ENCODE measurements at places on chromosomes 4 and X.
A peak's percentile ranks its signal among the peaks of the same experiment; 100 is the strongest.

DNA sequence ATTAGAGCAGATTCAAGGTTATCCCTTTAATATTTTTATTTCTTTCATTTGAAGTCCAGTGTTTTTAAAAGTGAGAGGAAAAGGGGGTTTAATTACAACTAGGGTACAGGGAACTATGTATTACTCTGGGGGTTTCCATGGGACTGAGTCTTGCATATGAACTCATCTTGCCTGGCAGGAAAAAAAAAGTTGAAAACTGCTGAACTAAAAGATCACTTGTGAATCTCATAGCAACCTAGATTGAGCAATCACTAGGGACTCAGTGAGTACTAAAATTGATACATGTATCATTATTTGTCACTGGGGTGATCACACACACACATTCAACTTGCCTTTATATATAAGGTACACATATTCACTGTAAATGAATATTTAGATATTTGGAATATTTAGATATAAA, 180.7 kb upstream of the SFRP2 start:
- no peak for DNase-seq

GRCh38 chr4:8176547-8177399, 18.2 kb upstream of the ABLIM2 start:
- DNase-seq = no peak

DNA sequence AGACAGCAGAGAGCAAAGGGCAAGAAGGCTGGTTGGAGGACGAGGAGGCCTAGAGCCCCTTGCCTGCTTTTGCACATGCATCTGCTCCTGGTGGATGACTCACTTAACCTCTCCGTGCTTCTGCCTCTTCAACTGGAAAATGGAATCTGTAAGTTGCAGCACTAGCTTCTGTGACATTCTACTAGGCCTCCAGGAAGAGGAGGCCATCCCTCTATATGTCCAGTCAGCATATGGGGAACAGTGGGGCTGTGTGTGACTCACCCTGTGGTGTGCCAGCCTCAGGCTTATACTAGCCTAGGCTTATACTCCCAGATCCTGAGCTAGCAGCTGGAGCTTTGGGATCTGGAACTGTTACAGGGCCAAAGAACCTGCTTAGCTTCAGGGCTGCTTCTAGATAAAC, 36.0 kb downstream of the RTL9 start:
- DNase-seq = no peak

GRCh38 chr4:154366956-154367355, 124.6 kb downstream of the DCHS2 start:
- no peak for DNase-seq

DNA sequence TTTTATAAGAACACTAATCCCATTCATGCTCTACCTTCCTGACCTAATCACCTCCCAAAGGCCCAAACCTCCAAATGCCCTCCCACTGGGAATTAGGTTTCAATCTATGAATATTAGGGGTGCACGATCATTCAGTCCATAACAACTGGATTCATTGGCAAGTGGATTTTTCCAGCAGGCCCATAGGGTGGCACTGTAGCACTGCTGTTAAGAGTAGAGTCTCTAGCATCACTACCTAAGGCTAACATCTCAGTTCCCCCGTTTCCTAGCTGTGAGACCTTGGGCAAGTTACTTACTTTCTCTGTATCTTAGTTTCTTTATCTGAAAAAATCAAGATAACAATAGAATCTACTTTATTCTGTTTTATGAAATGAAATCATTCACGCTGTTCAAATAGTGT, 315.8 kb downstream of the STIM2 start:
- DNase-seq = no peak

- peak; percentile 40 for DNase-seq
Observed at GRCh38 chrX:56726605-56727004, 2.4 kb upstream of the NBDY start.

- no peak for DNase-seq
Observed at GRCh38 chr4:83771113-83771705, 235.3 kb downstream of the GPAT3 start.

DNA sequence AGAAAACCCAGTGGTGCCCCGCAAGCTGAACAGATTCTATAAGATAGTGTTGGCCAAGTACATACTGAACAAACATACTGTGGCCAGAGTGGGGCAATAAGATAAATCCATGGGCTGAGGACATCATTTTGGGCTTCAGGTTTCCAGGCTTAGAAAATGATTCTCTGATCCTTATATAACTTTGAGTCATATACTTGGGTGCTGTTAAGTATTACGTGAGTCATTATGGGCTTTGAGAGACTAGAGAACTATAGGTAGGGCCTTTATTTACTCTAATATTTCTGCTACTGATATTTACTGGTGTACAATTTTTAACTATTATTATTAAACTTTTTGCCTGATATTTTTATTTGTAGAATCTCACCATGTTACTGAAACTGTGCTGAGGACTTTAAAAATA, 586.1 kb downstream of the CENPC start:
- no peak for DNase-seq

DNA sequence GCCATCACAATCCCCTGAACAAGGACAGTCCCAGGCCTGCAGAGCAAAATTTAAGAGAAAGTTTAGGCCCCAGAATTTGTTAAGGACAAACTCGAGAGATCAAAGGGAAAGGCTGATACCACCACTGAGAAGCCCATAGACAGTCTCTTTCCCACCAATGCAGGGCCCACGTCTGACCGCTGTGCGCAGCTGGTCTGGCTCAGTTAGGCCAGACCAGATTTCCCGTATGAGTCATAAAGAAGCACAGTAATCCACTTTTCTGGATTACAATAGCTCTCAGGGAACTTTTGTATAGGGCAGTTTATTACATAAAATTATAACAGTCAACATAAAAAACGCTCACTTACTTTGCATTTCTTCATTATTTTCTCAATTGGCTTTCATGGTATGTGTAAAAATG, 259.5 kb downstream of the RCHY1 start:
- DNase-seq = no peak

- no peak for DNase-seq
Observed at GRCh38 chr4:153639833-153640802, 44.0 kb upstream of the TLR2 start.

DNA sequence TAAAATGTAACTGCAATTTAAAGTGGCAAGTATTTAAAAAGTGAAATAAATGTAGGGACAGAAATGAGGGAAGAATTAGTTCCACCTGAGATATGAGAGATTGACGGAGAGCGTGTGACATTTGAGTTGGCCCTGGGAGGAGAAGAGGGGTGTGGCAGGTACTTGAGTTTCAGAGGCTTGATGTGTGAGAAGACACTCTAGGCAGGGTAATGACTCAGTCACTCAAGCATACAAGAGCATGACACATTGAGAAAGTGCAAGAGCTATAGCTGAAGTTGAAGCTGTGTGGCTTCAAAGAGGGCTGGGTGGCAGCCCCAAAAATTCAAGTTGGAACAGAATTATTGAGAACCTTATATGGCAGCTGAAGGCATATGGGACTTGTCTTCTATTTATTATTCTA, 420.5 kb downstream of the SLITRK2 start:
- no peak for DNase-seq

GRCh38 chr4:99264927-99265326, 25.9 kb downstream of the ADH1A start:
- DNase-seq = no peak

GRCh38 chr4:112214390-112215264, 17.0 kb upstream of the AP1AR start:
- peak; percentile 35 for DNase-seq

DNA sequence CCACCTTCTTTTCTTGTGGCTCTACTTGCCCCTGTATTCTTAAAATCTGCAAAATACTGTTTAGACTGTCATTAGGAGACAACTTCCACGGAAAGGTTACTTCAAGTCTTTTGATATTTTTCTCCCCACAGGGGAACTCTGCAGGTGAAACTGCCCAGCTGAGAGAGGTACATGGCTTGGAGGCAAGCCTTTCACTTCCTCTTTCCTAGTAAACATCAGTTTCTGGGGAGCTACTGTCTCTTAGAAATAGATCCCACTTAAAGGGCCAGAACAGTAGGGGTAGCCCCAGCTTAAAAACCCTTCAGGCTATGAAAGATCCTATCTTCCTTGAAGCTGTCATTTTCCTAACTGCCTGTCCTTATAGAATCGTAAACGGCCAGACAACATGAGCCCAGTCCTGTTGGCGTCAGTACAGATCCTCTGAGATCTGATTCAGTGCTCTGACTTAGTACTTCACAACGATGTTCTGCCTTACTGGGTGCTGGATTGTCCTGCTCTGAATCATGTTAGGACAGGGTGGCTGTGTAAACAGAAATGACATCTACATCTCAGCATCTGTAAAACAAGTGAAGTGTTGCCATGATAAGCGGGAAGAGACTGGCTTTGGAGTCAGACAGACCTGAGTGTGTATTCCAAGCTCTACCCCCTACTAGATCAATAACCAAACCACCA, 102.1 kb downstream of the ITIH6 start:
- no peak for DNase-seq

- DNase-seq = peak; percentile 85
Observed at GRCh38 chr4:184417802-184418511, 56.4 kb downstream of the IRF2 start.

All from bone marrow (tissue), 2 donors.